ENCODE measurements at places on chromosomes 6 and 20.
A peak's percentile ranks its signal among the peaks of the same experiment; 100 is the strongest.

GRCh38 chr6:111854683-111855082, 18.6 kb downstream of the FYN start:
- no peak for DNase-seq

GRCh38 chr6:73665686-73666319, 12.0 kb upstream of the SLC17A5 start:
- peak; percentile 18 for DNase-seq

DNA sequence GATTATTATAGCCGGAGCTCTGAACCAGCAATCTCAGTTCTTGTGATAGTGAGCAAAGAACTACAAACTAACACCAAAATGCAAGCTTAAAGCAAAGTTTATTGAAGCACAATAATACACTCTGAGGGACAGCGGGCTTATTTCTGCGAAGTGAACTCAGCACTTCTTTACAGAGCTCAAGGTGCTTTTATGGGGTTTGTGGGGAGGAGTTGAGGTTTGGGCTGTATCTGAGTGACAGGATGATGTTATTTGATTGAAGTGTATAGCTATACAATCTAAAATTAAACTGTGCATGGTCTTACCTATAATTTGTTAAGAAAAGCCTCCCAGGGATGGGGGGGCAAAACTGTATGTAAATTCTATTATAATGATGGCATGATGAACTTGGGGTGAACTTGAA, 1.0 kb upstream of the HFE start:
- DNase-seq = no peak

DNA sequence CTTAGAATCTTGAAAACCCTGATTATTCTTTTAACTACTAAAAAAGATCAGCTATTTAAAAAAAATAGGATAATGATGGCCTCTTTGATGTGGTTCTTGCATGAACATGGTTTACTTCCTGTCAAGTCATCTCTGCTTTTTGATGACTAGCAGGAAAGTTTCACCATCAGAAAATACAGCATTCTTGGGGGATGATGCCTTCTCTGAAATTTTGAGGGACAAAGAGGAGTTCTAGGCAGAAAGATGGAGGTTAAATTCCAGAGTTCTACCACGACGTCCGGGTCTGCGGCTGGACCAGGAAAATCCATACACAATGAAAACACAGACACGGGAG, 130.4 kb downstream of the OLIG3 start:
- DNase-seq = peak; percentile 55

- DNase-seq = peak; percentile 51
Measured at GRCh38 chr20:44247586-44248409, 690 bp downstream of the GDAP1L1 start.

DNA sequence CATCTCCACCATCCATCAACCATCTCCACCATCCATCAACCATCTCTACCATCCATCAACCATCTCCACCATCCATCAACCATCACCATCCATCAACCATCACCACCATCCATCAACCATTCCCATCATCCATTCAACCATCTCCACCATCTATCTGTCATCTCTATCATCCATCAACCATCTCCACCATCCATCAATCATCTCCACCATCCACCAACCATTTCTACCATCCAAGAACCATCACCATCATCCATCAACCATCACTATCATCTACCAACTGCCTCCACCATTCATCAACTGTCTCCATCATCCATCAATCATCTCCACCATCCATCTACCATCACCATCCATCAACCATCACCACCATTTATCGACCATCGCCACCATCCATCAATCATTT, 78.8 kb upstream of the CDH4 start:
- DNase-seq = no peak

DNA sequence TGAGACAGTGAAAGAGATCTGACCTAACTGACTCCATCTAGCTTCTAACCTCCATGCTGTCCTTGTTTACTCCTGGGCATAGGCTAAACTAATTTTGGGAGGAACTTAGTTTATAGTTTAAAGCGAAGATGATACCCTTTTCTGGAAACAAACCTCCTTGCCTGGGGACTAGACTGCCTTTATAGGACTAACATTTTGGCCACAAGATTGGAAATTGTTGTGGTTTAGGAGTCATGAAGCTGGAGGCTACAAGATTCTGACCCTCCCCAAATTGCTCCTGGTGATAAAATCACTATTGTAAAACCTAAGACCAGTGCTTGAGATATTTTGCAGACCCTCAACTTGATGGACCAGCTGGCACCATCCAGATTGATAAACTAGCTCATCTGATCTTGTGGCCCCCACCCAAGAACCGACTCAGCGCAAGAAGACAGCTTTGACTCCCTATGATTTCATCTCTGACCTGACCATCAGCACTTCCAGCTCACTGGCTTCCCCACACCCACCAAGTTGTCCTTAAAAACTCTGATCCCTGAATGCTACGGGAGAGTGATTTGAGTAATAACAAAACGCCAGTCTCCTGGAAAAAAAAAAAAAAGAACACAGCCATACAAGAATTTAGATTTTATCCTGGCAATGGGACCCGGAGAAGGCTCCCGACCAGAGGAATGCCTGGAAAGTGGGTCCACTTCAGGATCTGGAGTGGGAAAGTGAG, 63.0 kb downstream of the ABHD12 start:
- DNase-seq = peak; percentile 93

GRCh38 chr6:20056350-20056992, 155.8 kb downstream of the MBOAT1 start:
- DNase-seq = peak; percentile 58

- DNase-seq = peak; percentile 97
Measured at GRCh38 chr20:54134445-54135220, 39.2 kb downstream of the CYP24A1 start.

GRCh38 chr6:29948277-29948676, 5.9 kb downstream of the HLA-A start:
- no peak for DNase-seq

GRCh38 chr20:62977613-62978560, 25.4 kb downstream of the SLC17A9 start:
- peak; percentile 27 for DNase-seq

- no peak for DNase-seq
Measured at GRCh38 chr6:164246082-164246481, 831.6 kb downstream of the QKI start.

- peak; percentile 65 for DNase-seq
Measured at GRCh38 chr6:143536461-143536865, 24.9 kb upstream of the FUCA2 start.

- DNase-seq = peak; percentile 79
Measured at GRCh38 chr6:110951986-110952794, 6.3 kb upstream of the GTF3C6 start.

DNA sequence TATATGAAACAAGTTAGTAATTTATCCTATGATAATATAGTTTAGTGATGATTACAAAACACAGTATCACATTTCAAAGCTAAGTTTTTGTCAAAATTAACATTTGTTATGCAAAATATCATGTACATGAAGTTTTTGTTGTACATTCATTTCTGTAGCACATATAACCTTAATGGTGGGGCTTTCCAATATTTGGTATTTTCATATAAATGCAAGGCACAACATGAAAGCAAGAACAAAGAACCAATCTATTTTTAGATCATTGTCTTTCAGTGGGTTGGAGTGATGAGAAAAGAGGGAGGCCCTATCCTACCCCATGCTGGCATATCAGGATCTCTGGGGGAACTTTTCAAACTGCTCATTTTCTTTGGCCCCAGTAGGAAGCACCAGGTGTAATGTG, 53.4 kb downstream of the FAM83B start:
- no peak for DNase-seq

All from M059J (cell line).